ENCODE measurements at places on chromosomes 7 and 10.

DNA sequence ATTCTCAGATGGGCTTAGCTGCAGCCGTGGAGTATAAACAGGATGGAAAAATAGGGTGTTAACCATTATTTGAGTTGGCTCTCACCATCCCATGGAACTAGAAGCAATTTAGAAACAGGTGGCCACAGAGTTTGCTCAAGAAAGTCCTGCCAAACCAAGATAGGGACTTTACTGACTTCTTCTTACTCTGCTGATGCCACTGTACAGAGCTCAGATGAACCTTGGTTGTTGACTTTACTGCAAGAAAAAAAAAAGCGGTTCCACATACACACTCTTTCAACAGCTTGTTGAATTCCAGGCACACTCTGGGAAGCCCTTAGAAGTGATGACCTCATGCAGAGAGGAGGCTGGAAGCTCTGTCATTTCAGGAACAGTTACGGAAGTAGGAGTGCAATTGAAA lies 753.4 kb downstream of the NRG3 start:
- no peak for DNase-seq

- DNase-seq, result no peak
Measured at GRCh38 chr7:150404172-150404804, 25.2 kb downstream of the ZNF775 start.

DNA sequence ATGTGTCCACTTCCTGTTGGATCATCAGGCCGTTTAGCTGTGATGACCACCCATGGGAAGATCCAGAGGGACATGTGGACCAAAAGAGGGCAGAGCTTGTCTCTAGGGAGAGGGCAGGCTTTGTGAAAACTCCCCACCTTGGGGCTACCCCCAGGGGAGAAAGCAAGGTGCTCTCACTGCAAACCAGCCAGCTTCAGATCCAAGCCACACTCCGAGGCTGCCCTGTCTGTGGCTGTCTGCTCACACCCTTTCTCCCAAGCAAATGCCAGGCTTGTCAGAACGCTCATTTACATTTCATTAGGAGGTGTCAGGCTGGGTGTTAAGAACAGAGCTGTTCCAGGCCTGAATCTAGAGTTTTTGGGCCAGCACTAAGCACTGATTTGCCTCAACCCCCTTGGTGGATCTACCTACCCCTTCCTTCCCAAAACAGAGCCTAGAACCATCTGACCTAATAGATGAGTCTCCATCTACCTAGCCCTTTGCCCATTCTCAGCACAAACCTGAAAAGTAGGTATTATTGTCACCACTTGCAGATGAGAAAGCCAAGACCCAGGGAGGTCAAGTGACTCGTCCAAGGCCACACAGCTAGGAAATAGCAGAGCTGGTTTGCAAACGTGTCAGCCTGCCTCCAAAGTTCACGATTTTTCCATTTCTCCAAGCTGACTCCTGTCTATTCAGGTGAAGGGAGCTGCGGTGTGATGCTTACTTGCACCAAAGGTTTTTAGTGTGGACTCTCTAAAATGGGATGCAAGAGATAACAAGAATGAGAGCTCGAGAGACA lies 130.9 kb downstream of the EMX2 start:
- DNase-seq, result no peak

GRCh38 chr7:27995228-27995627 lies 185.4 kb downstream of the JAZF1 start:
- no peak for DNase-seq

DNA sequence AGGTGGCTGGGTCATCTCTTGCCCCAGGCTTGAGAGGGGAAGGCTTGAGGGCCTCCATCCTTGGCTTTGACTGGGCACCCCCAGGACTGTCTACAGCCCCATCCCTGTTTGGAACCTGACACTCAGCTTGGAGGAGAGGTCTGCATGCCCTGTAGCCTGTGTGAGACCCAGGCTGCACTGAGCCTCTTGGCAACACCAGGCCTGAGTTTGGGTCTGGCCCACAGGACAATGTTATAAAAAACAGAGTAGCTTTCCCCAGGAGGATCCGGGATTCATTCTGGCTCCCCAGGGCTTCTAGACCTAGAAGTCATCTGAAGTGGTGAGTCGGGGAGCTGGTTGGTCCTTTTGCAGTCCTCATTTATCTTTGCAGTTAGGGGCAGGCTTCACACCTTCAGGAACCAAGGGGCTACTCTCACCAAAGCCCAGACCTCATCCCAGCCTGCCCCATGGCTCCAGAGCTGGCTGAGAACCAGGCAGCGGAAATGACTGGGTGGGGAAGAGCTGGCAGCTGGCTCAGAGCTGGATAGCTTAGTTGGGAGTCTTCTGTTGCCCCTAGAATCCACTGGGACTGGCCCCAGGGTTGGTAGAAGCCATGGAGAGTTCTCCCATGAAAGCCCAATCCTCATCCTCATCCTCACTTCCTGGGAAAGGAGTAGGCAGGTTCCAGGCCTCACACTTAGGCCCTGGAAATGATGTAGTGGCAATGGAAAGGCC lies 68.8 kb downstream of the ADCYAP1R1 start:
- no peak for DNase-seq

- no peak for DNase-seq
Measured at GRCh38 chr10:122617476-122618270, 57.1 kb downstream of the DMBT1 start.

DNA sequence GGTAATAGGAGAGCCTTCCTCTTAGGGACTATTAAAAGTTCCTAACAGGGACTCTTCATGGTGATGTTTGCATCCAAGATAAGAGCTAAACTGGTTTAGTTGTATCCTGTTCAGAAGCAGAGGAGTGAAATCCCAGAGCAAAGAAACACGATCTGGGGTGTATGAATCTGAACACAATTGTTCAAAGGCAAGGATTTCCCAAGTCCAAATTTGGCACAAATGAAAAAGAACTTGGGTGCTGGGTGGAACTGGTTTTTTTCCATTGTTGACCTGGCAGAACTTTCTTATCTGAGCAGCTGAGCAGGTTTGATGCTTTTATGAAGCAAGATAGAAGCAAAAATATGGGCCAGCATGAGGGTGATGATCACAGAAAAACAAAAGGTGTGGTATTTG lies 6.0 kb downstream of the AGFG2 start:
- no peak for DNase-seq

DNA sequence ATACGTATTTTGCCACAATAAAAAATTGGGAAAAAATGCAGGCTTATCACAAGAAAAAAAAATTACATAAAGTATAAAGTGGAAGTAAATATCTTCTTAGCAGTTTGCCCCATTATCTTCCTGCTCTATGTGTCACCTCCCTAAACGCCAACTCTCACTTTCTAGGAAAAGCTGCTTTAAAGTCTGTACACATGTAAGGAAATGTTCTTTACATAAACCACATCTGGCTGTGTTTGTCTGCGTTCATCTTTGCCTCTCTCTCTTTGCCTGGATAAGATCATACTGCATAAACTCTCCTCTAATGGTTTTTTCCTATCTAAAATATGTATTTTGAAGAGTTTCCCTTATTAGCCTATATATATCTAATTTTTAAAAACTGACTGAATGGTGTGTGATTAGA lies 23.0 kb upstream of the UMAD1 start:
- no peak for DNase-seq

GRCh38 chr10:53236941-53237340 lies 464.4 kb upstream of the MBL2 start:
- no peak for DNase-seq

- no peak for DNase-seq
Measured at GRCh38 chr10:102235598-102235920, 5.8 kb downstream of the PITX3 start.

DNA sequence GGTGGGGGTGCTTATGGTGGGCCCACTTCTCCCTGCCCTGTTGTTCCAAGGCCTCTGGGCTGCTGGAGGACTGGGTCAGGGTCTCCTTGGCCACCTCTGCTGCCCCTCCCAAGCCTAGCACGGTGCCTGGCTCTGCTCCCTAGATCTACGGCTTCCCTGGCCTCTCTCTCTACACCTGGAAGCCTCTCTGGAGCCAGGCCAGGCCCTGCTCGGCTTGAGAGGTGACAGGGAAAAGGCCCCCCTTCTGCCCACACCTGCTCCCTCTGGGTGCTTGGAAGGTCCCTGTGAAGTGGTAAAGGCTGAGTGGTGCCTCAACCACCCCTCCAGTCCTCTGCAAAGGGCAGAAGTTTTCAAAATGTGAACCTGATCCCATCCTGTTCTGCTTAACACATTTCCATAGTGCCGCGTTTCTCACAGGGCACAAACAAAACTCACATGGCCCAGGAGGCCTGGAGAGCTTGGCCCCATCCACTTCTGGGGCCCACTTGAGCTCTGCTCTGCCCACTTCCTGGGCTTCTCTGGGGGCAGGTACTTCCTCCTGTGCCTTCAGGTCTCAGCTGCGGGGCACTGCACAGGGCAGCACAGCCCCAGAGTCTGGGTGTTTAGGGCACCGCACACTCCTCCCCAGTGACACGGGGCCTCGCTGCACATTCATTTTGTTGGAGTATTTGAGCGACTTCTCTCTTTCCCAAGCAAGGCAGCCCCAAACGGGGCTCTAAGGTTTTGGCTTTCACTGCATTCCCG lies 169.9 kb downstream of the PIP4K2A start:
- DNase-seq, result no peak

DNA sequence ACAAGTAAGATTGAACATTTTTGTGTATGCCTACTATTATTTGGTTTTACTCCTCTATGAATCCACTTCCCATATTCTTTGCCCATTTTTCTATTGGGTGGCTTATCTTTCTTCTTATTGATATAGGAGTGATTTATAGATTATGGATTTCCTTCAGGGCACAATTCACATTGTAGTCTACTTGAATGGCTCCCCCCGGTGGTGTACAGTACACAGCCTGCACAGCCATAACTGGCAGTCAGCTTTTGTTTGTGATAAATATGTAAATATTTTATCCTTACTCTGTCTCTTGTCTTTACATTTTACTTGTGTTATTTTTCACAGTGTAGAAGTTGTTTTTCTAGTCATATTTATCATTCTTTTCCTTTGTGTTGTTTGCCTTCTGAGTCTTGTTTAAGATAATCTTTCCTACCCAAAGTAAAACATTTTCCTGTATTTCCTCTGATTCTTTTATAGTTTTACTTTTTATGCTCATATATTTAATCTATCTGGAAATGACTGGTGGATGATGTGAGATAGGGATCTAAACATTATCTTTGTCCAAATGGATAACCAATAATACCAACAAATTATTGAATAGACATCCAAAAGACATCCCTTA lies 23.9 kb upstream of the CALD1 start:
- DNase-seq, result peak; percentile 12

- peak; percentile 35 for DNase-seq
Measured at GRCh38 chr7:143041346-143041745, 10.8 kb upstream of the OR6V1 start.

DNA sequence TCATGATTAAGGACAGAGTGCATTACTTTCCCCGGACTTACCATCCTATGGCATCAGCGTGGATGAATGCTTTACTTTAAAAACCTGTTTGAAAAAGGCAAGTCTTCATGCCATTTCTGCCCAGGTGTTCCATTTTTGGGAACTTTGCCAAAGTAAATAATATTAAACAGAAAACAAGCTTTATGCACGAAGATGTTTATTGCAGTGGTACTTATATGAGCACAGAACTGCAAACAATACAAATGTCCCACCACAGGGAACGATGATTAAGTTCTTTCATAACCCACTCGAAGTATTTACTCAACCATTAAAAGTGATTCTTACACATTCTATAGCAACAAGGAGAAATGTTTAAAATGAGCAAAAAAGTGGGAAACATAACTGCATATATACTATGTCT lies 109.7 kb upstream of the GDF10 start:
- DNase-seq, result no peak

- no peak for DNase-seq
Measured at GRCh38 chr7:48551652-48552051, 372.7 kb upstream of the CDC14C start.

- no peak for DNase-seq
Measured at GRCh38 chr7:85025312-85025756, 161.5 kb downstream of the SEMA3D start.

DNA sequence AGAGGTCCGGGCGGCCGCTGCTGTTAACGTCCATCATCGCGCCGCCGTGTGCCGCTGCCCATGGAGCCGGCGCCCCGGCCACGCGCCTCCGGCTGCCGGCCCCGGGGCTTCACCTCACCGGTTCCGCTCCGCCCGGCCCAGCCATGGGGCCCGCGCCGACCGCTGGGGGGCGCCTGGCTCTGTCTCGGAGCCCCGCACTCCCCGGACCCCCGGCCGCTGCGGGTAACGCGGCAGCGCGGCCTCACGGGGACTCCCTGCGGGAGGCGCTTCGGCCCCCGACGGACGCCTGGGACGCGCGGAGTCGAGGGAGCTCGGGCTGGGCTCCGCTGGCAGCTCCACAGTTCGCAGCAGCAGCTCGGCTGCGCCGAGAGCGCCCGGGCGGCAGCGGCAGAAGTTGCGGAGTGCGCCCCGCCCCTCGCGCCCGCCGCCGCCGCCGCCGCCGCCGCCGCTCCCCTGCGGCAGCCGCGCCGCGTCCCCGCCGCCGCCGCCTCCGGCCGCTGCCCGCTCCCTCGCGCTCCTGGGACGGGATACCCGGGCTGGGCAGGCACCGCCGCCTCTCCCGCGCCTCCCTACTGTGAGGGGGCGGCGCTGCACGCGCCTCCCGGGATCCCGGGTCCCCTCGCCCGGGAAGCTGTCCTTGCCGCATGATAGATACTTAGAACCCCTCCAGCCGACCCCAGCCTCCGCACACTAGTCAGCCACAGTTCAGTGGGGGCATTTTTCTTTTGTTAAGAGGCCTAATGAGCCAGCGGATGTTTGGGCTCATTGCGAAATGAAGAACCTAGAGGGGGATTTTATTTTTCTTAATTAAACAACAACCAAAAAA lies at the start of gene HTR7:
Gene HTR7, minus strand, starts transcription at position 405 of the 826 bp plus-strand sequence. Its CDS starts 368 bp downstream, at position 37.
- peak; percentile 67 for DNase-seq

DNA sequence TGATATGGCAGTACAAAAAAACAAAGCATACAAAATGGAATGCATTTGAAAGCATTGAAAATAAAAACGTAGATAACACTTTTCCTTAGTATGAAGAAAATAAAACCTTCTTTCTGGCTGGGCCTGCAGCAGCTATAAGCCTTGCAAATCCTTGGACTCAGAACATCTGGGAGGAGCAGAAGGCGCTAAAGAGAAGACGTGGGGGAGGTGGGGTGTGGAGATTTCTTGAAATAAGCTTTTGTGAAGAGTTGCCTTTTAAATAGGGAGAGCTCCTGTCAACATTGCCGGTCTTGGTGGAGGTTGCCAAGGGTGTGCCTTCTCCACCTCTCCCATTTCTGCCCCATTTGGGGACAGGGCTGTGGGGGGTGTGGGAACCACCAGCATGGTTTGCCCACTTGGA lies 128.7 kb downstream of the TMEM178B start:
- DNase-seq, result peak; percentile 92

GRCh38 chr10:110684800-110685446 lies 40.8 kb downstream of the RBM20 start:
- no peak for DNase-seq

DNA sequence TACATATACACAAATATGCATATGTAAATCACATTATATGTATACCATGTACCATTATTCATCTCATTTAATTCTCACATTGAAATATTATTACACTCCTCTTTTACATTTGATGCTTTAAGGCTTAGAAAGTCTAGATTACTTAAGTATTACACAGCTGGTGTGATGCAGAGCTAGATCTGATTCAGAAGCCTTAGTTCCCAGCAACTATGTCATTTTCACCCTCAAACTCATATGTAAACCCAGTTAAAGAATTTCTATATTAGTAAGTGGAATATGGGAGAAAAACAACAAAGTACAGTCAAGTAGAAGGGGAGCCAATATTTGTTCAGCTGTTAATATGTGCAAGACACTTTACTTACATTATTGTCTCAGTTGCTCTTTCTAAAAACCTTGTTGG lies 74.3 kb upstream of the CSTF2T start:
- DNase-seq, result no peak

GRCh38 chr7:27925573-27926201 lies 185.7 kb downstream of the TAX1BP1 start:
- no peak for DNase-seq

- peak; percentile 17 for DNase-seq
Measured at GRCh38 chr7:44327981-44328380, 2.6 kb upstream of the CAMK2B start.

- DNase-seq, result no peak
Measured at GRCh38 chr10:31999070-31999660, 57.1 kb downstream of the KIF5B start.

Measured in NCI-H82 (cell line).